Fibroblast of lung (primary cell): ENCODE measurements at places on chromosomes 12 and 14.

GRCh38 chr12:15122344-15122743, 98.9 kb downstream of the RERG start:
- DNase-seq, result no peak

DNA sequence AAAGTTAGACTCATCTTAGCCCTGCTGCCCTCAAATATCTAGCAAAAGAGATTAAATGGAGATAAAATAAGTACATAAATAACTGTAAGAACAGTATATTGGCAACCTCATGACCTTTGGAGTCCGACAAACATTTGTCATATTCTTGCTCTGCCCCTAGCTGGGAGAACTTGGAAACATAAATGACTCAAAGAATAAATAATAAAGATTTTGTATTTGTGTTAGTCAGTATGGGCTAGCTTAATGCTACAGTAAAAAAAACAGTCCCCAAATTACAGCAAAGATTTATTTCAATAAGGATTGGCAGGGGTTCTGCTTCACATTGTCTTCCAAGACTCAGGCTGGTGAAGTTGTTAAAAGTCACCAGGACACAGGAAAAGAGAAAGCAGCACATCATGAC, 220.7 kb downstream of the EGLN3 start:
- no peak for DNase-seq

- DNase-seq, result peak; percentile 4
These were observed 2.0 kb upstream of the ANG start for GRCh38 chr14:20686386-20687143.

DNA sequence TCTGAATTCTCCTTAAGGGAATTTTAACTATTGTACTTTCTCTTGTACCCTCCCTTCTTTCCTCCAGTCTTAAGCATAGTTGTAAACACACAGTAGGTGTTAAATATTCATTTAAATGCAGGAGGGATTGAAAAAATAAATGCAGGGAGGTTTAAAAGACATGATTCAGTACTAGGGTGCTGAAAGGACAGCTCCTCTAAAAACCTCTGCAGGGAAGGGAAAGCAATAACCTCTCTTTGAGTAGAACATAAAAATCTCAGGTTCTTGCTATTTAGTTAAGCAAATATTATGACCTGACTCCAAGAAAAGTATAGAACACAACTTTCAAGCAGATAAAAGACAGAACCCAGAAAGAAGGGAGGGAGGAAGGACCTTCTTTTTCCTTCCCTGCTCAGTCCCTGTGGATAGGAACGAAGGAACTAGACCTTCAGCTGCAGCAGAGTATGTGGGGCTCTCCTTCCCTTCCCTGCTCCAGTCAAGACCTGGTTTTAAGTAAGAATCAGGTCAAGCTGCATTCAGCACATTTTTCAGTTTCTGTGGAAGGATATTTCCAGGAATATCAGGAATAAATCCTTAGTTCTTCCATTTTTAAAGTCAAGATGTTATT, 4.7 kb downstream of the MAP3K9 start:
- no peak for DNase-seq

- peak; percentile 14 for DNase-seq
These were observed 62.3 kb upstream of the PPP1R12A start for GRCh38 chr12:79997096-79997791.

DNA sequence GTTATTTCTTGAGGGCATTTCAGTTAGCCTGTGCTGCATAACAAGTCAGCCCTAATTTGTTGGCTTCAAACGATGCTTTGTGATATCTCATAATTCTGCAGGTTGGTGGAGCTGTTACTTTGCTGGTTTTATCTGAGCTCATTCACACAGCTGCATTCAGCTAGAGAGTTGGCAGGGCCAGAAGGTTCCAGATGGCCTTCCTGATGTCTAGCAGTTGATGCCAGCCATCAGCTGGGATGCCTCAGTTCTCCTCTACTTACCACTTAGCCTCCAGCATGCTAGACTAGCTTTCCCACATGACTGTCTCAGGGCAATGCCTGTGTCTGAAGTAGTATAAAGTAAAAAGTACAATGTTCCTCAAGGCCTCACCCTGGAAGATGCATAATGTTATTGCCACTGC, 130.6 kb downstream of the SLC35F4 start:
- DNase-seq, result no peak

DNA sequence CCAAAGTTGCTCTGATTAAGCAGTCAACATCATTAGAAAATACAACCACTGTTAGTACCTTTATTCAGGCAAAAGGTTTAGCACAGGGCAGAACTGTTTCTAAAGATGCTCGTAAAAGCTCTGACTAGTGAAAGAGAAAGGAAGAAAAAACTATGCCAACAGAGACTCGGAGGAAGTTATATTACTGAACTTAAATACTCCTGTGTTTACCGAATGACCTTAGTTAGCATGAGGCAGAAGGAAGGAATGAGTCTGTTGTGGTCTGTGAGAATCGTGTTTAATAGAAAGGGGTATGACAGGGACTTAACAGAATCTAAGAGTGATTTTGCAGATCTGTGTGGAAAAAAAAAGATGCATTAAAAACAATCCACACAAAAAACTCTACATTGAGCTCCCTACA, 84.1 kb upstream of the OVCH1 start:
- peak; percentile 66 for DNase-seq

GRCh38 chr12:93518725-93519124, 51.4 kb downstream of the MRPL42 start:
- peak; percentile 73 for DNase-seq

GRCh38 chr12:108967869-108968540, 52.9 kb downstream of the SVOP start:
- DNase-seq, result no peak

DNA sequence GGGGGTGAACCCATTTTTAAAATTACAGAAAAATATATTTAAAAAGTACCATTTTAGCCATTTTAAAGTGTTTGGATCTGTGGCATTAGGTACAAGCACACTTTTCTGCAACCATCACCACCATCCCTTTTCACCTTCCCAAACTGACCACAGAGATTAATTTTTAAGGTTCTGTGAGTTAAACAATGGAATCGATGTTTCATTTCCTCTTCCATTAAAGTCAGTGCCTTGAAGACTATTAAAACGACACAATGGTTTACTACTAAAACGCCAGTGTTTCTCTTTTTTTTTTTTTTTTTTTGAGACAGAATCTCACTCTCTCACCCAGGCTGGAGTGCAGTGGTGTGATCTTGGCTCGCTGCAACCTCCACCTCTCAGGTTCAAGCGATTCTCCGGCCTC, 78.1 kb upstream of the GPR68 start:
- no peak for DNase-seq

DNA sequence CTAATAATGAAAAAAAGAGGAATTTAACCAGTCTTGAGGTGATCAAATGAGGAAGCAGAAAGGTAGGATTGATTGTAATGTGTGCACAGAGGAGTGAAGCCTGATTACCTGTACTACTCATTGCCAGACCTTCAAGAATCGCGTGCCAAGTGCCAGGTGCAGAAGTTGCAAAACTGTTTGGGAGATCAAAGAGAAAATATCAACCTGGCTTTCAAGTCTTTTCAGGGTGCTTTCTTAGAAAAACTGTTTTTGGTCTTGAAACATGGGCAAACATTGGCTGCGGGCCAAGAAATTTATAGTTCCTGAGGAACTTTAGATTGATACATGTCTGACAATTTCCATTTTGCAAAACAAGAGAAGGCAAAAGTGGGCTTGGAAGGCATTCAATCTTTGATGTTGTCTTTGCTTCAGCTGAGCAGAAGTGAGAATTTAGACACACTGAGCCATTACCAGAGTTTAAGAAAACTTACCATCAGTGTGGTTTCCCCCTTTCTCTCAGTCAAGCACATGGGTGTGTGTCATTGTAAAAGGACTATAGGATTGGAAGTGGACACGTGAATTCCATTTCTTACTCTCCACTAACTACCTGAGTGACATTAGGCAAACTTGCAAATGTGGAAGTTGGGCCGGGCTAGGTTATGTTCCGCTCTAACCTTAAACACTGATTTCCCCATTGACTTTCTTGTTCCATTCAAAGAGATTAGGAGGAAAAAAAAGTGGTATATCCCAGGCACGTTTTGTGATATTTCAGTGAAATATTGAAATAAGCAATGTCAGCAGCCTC, 486.2 kb downstream of the DIO2 start:
- DNase-seq, result no peak

- DNase-seq, result peak; percentile 94
These were observed 1.4 kb upstream of the ZFP36L1 start for GRCh38 chr14:68794130-68794850.

GRCh38 chr14:21347201-21347600, 36.6 kb downstream of the SUPT16H start:
- peak; percentile 13 for DNase-seq

- no peak for DNase-seq
These were observed 90.5 kb upstream of the DNM1L start for GRCh38 chr12:32588604-32589003.

GRCh38 chr14:22419620-22420019, 169.4 kb downstream of the DAD1 start:
- DNase-seq, result no peak

GRCh38 chr14:20434701-20435581, 1.0 kb downstream of the KLHL33 start:
- DNase-seq, result no peak

GRCh38 chr12:120292661-120293531, at the start of gene RNU4-1:
TSS of gene RNU4-1 (minus strand) at chr12:120293237.
- peak; percentile 94 for DNase-seq

- DNase-seq, result no peak
These were observed 38.7 kb downstream of the FAR2 start for GRCh38 chr12:29187756-29188155.

GRCh38 chr12:129659961-129660622, 243.7 kb downstream of the TMEM132D start:
- DNase-seq, result peak; percentile 2

- no peak for DNase-seq
These were observed 142.3 kb upstream of the PARP11 start for GRCh38 chr12:4015225-4016091.

GRCh38 chr12:96441816-96442215, 41.6 kb upstream of the CDK17 start:
- DNase-seq, result no peak

DNA sequence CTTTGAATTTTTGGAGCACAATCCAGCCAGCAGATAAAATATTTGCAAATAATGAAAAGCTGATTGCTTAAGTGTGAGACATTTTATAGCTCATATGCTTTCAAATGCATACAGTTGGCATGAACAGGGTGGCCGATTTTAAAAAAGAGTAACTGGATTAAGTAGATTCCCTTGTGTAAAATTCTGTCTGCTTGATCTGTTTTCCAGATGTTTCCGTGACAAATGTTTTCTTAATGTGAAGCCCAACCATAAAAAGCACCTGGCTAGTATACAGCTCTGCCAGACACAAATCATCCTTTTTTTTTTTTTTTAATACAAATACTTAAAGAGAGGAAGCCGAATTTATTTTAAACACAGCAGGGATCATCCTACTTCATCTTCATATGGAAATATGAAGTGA, 440.7 kb downstream of the CCER1 start:
- DNase-seq, result peak; percentile 24

DNA sequence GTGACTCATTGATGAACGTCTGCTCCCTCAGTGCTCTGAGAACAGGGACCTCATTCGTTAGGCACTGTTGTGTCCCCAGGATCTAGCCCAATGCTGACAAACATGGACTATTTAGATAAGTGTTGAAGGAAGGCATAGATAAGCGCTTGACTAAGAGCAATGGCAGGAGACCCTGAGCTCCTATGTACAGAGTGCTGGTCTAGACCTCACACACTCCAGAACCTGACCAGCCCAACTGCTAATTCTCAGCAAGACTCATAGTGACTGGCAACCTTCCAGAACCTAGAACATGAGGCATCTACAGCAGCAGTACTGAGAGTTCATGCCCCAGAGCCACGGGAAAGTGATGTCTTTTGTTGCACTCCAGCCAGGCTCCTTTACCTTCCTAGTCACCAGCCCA, 69.2 kb downstream of the CRACR2A start:
- peak; percentile 27 for DNase-seq

- peak; percentile 98 for DNase-seq
These were observed 124.2 kb downstream of the HMGA2 start for GRCh38 chr12:65948320-65949008.

GRCh38 chr12:32947206-32948067, 50.9 kb upstream of the PKP2 start:
- DNase-seq, result no peak
